ENCODE measurements at places on chromosomes 1 and 21.

- DNase-seq = no peak
Observed at GRCh38 chr1:84840346-84840745, 52.7 kb downstream of the LPAR3 start.

DNA sequence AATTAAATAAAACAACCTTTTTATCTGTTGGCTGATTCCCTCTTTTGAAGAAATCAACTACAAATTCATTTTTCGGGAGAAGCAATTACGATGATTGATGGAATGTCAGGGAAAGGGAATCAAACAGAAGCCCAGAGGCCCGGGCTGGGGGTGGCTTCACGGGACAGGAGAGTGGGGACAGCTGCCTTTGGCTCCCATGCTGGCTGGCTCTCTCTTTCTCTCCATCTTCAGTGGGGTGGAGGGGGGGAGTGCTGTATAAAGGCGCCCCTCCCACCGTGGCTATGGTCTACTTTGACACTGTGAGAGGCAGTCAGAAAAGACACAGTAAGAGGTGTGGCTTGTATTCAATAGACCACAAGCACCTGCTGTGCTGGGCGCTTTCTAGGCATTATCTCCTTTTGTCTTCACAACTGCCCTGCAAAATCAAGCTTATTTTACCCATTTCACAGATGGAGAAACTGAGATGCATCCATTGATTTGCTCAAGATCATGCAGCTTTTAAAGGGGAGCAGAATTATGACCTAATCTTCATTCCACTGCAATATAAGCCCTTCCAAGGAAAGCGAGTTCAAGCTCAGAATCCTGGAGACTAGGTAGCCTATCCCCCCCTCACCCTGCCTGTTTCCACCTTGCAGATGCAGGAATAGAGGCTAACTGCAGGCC lies 92.9 kb downstream of the GRIK3 start:
- no peak for DNase-seq

- no peak for DNase-seq
Observed at GRCh38 chr1:160580221-160580812, 1.0 kb upstream of the CD84 start.

GRCh38 chr1:206723805-206724472 lies 39.2 kb downstream of the MAPKAPK2 start:
- no peak for DNase-seq

- DNase-seq = no peak
Observed at GRCh38 chr1:66399888-66400529, 133.9 kb upstream of the SGIP1 start.

- no peak for DNase-seq
Observed at GRCh38 chr21:29208682-29209059, 78.2 kb downstream of the MAP3K7CL start.

GRCh38 chr21:40466893-40467483 lies 380.0 kb downstream of the DSCAM start:
- no peak for DNase-seq

DNA sequence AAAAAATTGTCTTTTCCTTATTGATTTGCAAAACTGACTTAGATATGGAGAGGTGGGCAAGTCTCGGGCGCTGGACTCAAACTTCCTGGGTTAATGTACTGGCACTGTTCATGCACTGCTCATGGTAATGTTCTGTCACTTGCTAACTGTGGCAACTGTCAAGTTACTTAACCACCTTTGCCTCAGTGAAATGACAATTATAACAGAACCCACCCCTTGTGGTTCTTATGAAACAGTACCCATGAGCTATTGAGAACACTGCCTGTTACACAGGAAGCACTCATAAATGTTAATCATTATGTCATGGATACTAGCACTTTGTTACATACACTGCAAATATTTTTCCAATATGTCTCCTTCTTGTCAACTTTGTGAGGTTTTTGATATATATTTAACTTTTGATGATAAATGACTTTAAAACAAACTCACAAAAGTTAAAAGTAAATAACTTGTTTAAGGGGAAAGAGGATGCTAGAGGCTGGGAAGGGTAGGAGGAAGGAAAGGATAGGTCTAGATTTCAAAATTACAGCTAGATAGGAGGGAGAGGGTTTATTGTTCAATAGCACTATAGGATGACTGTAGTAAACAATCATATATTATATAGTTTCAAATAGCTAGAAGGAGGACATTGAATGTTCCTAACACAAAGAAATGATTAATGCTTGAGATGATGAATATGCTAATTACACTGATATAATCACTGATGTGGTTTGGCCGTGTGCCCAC lies 342.5 kb downstream of the ADGRL2 start:
- no peak for DNase-seq

- no peak for DNase-seq
Observed at GRCh38 chr1:153573351-153573750, 7.7 kb upstream of the S100A2 start.

- DNase-seq = no peak
Observed at GRCh38 chr1:119266386-119266785, 102.2 kb upstream of the HAO2 start.

DNA sequence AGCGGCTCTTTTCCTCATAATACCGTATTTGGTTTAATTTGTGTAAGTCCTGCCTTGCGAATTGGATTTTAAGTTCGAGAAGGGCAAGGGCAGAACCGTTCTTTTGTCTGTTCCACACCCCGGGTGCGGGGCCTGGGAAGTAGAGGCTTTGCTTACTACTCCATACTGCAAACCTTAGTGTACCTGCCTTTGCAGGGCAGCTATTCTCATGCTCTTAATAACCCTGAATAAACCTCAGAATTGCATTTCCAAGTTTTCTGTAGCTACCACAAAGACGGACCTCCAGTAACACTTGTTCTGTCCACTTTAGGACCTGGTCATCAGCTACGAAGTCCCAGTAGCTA lies 657 bp upstream of the HNRNPU start:
- no peak for DNase-seq

All from effector memory CD8-positive, alpha-beta T cell (primary cell).